ENCODE measurements at places on chromosomes 2 and 18.

DNA sequence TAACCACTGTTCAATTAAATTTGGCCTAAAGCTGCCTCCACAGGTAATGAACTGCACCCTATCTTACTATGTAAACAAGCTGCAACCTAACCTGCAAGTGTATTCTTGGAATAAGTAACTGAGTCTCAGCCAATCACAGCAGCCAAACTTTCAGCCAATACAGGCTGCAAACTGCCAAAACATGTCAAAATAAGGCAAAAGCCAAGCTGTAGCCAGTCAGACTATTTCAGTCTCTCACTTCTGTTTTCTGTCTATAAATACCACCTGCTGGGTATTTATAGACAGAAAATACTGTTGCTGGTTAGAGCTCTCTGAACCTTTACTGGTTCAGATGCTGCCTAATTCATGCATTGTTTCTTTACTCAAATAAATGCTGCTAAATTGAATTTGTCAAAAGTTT lies 14.3 kb downstream of the C2orf76 start:
- DNase-seq = peak; percentile 18

- peak; percentile 47 for DNase-seq
Measured at GRCh38 chr2:106572541-106573450, 85.6 kb downstream of the CD8B2 start.

DNA sequence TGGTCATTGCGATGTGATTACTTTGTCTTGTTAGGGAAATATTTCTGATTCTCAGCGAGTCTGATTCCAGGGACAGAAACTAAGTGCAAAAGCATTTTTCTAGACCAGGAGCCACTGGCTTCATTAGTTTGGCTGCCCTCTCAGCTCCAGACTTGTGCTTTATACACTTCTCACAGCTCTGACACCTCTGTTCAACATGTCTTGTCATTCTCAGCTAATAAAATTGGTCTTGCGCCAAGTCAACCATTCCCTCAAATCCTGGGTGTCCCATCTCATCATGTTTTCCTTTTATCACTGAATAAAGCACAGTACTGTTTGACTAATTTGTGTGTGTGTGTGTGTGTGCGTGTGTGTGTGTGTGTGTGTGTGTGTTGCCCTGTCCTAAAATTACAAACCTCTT lies 215.5 kb upstream of the EPHA4 start:
- DNase-seq = no peak

- no peak for DNase-seq
Measured at GRCh38 chr2:18991177-18992168, 366.9 kb downstream of the OSR1 start.

GRCh38 chr18:78158943-78159342 lies 820.7 kb upstream of the SALL3 start:
- no peak for DNase-seq

All from OCI-M1 (cell line).